ENCODE measurements at places on chromosomes 5 and 9.

- no peak for DNase-seq
Measured at GRCh38 chr9:106981396-106982287, 118.7 kb downstream of the ZNF462 start.

DNA sequence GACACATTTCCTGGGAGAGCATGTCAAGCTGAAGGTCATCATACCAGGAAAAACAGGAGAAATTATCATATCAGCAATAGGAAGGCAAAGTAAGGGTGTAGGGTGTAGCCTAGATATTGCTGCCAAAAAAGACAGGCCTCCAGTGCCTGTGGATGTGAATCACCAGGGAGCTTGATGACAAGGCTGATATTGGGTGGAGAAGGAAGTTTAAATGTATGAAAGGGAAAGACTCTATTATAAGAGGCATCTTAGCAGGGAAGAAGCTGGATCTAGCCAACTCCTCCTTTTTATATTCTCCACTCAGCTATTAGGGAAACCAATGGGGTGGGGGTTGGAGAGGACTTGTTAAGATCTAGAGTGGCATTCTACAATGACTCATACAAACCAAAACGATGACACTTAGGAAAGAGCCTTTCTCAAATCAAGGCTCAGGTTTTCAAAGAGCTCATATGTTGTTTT is 13.4 kb upstream of the TXNDC8 start:
- DNase-seq, result no peak

DNA sequence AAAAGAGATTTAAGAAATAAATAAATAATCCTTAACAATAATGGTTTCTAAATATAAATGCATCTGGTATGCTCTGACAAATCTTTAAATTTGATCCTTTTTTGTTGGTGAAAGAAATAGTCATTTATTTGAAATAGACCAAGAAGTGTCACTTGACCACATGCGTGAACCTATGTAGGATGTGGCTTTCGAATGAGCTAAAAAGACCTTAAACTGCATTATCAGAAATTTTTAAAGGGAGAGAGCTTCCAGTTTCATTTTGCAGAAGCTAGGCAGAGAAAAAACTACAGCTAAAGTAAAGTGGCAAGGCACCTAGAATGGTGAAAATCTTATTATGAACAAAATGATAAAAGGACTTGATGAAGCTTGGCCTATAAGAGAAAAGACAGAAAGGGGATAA is 309.2 kb upstream of the EFNA5 start:
- DNase-seq, result no peak

DNA sequence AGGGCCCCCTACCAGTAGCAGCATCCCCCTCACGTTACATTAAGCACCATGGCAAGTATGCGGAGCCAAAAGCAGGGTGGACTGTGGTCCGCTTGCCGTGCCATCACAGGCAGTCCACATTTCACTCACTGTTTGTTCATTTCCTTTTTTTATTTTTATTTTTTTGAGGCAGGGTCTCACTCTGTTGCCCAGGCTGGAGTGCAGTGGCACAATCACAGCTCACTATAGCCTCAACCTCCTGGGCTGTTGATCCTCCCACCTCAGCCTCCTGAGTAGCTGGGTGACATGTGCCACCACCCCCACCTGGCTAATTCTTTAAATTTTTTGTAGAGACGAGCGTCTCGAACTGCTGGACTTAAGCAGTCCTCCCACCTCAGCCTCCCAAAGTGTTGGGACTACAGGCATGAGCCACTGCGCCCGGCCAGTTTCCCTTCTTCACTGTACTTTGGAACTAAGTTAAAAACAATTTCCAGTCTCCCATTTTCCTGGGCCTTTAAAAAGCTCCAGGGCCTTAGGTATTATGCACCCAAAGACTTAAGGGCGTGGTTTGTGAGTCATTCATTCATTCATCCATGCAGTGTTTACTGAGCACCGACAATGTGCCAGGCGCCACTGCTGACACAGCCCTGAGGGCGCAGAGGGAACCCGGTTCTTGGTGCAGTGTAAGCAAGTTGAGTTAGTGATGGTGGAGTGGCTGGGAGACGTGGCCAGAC is 19.9 kb downstream of the PRRX2 start:
- no peak for DNase-seq

- no peak for DNase-seq
Measured at GRCh38 chr5:85921590-85921989, 696.2 kb upstream of the COX7C start.

- DNase-seq, result no peak
Measured at GRCh38 chr5:11878814-11879213, 25.4 kb downstream of the CTNND2 start.

GRCh38 chr5:142446131-142446959 is 121.5 kb upstream of the SPRY4 start:
- no peak for DNase-seq

DNA sequence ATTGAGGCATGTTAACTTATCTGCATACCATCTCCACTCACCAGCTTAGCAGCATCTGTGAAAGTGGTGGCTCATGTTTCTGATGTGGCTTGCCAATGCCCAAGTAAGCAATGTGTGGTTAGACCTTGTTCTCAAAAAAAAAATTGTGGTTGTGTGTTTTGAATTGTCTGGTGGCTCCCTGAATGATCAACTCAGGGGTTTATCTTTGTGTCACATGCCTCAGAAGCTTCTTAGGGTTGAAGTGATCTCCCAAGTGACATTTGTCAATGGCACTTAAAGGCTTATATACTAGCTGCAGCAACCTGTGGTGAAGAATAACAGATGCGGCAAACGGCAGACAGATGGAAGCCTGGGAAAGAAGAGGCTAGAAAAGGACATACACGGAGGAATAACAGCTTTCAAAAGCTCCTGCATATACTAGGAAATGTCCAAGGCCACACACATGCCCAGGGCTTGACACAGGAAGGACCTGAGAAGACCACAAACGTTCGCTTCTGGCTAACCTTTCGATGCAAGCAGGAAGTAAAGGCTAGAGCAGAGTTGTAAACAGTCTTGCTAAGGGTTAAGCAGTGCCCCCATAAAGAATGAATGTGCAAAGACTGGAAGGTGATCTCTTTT is 42.2 kb upstream of the FSD1L start:
- DNase-seq, result peak; percentile 60

GRCh38 chr9:14585730-14586473 is 107.3 kb downstream of the ZDHHC21 start:
- DNase-seq, result peak; percentile 41

DNA sequence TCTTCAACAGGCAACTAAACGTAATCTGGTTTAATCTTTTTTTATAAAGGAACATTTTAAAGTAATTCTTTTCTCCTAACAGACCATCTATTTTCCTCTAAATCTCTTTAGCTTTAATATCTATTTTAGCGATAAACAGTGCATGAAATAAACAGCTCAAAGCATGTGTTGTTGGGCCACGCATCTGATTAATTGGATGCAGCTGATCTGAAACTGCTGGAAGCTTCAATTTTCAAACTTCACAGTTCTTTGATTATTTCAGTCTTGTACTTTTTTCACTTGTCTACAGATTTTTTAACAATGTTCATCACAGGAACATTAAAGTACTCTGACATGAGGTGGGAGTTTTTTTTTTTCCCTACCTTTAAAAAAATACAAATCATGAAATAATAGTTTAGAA is 443.6 kb downstream of the HCN1 start:
- no peak for DNase-seq

GRCh38 chr9:127767909-127768331 is 10.5 kb downstream of the SH2D3C start:
- no peak for DNase-seq

- DNase-seq, result no peak
Measured at GRCh38 chr9:12933957-12934356, 159.1 kb downstream of the LURAP1L start.

- no peak for DNase-seq
Measured at GRCh38 chr9:90088434-90088833, 483.6 kb downstream of the GADD45G start.

DNA sequence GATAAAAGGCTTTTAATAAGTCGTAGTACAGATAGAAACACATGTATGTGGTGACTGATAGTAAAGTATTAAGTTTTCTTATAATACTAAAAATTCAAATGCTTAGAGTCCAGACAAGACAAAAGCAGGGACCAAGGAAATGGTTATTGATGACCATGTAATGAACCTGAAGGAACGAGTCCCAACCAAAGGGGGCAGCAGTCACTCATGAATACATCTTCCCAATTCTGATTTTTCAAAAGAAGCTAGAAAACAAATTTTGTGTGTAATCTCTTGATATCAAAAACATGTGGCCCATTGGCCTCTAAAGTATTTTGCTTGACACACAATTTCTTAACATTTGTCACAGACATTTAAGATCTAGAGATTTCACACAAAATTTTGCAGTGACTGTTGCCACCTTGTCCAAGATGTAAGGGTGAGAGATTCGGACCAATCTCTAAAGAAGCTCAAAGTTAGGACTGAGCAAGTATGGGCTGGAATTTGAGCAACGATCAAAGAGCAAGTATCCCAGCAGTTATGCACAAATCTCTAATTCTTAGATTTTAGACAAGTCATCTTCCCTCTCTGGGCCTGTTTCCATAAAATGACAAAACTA is 66.8 kb downstream of the ARL15 start:
- DNase-seq, result peak; percentile 31

GRCh38 chr5:69136293-69136692 is 30.7 kb upstream of the CCNB1 start:
- DNase-seq, result no peak

DNA sequence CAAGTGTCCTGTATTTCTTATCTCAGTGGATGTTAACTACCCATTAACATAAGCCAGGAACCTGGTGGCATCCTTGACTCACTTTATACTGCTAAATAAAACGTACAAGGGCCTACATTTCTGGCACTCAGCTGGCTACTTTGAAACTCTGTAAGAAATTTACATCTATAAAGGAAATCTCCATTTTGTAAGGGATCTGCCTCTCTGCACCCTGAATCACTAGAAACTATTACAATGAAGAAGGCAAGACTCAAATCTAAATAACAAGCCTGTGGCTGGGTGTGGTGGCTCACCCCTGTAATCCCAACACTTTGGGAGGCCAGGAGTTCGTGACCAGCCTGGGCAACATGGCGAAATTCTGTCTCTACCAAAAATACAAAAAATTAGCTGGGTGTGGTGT is 51.5 kb downstream of the RAPGEF1 start:
- peak; percentile 7 for DNase-seq

DNA sequence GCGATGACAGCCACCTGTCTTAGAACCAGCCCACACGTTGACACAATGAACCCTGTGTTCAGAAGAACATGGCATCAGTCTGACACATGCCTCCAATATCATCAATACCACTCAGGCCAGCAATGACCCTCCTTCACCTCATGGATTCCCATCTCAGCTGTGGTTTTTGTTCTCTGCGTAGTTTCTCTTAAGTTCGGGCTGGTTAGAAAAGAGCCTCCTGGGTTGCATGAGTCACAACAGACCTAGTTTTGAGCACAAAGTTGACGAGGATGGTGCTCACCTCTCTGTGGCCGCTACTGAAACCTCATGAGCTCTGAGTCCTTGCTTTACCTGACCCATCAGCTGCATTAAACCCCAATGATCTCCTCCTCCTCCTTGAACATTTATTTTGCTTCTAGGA is 299.9 kb downstream of the SPOCK1 start:
- no peak for DNase-seq

GRCh38 chr5:67808340-67808739 is 407.2 kb upstream of the PIK3R1 start:
- no peak for DNase-seq

GRCh38 chr5:173028811-173029327 is 27.3 kb upstream of the CREBRF start:
- DNase-seq, result no peak

- DNase-seq, result no peak
Measured at GRCh38 chr9:5459289-5459829, 9.0 kb downstream of the CD274 start.

GRCh38 chr5:554284-554988 is 30.2 kb upstream of the SLC9A3 start:
- DNase-seq, result no peak

- DNase-seq, result no peak
Measured at GRCh38 chr9:105138306-105138801, 106.1 kb upstream of the SLC44A1 start.

GRCh38 chr5:142883438-142883837 is 113.3 kb downstream of the ARHGAP26 start:
- no peak for DNase-seq
